ENCODE measurements at places on chromosomes 11 and 22.

- 0 out of 3 replicates have a peak, but pooled peaks have one; percentile 20 for ATAC-seq
Measured at GRCh38 chr22:42317008-42317407, 46.6 kb upstream of the TCF20 start.

DNA sequence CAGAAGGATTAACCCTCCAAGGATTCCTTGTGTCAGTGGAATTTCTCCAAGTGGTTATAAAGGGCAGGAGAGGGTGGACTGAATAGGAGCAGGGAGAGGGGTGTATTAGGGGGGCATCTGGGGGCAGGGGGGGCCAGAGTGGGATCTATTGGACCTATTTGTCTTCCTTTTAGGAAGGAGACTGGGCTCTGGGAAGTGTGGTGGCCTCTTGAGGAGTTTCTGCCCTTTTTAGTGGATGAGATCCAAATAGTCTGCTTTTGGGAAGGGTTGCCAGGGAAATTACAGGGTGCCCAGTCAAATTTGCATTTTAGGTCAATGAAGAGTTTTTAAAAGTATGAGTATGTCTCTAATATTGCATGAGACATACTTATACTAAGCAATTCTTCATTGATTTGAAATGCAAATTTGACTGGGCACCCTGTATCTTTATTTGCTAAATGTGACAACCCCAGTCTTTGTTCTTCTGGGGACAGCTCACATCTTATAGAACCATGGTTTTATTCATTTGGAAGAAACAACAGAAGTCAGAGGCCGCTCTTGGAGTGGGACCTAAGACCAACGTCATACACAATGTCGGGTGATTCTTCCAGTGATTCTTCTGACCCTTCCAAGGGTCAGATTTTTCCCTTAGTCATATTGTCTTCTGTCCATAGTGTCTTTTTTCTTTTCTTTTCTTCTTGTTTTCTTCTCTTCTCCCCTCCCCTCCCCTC is 429 bp upstream of the SLC22A6 start:
- ATAC-seq: no peak

DNA sequence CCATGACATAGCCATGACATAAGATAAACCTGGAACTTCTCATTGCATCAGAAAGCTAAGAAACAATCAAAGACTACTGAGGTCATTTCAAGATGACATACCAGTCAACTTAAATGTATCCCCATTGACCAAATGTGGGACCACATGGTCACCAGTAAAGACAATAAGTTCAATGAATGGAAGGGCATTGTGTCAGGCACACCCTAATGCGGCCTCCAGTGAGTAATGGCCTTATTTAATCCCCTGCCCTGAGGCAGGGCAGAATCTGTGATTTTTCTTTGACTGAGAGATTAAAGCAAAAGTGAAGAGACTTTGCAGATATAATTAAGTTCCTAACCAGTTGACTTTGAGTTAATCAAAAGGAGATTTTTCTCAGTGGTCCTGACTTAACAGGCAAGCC is 17.3 kb upstream of the SYT8 start:
- ATAC-seq: no peak

- no peak for ATAC-seq
Measured at GRCh38 chr11:61418136-61418535, 11.6 kb downstream of the CPSF7 start.

DNA sequence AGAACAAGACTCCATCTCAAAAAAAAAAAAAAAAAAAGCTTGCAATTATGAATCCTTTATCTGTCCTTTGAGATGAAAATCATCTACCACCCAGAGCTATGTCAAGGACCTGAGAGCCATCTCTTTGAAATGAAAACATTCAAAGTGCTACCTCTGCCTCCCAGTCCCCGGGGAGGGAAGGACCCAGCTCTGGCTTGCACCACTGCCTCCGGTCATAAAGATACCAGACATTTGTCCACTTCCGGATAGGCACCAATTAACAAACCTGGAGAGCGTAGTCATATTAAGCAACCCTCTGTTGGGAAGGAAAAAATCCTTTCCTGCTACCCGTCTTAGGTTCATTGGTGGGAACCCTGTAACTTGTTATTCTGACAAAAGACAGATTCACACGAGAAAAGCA is 98.6 kb downstream of the ARHGAP8 start:
- no peak for ATAC-seq

- no peak for ATAC-seq
Measured at GRCh38 chr22:39997939-39998726, 3.4 kb downstream of the FAM83F start.

GRCh38 chr11:120061036-120061760 is 76.7 kb downstream of the TRIM29 start:
- no peak for ATAC-seq

DNA sequence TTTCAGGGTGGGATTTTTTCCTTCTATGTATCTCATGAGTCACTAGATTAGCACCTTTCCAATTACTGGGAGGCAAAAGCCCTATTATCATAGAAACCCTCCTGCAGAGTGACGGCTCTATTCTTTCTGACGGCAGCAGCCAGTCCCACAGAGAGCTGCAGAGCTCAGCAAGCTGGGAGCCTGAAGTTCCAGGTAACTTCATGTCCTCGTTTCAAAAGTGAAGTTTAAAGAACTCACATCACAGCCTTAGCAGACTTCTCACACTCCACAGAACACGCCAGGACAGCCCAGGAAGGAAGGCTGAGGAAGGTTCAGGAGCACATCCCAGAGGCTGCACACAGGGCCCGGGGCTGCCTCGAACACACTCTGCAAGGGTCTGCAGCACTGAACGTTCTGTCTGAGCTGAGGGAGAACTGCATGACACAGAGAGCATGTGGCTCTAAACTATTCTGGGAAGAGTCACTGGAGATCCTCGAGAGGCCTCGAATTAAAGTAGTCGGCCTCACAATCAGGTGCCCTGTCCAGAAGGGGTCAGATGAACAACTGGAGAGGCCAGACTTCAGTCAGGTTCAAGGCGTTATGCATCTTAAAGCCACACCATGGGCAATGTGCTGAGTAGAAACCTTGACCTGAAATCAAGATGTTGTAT is 104.2 kb upstream of the DRD2 start:
- ATAC-seq: no peak

GRCh38 chr11:10401696-10402392 is 53.2 kb upstream of the AMPD3 start:
- no peak for ATAC-seq

DNA sequence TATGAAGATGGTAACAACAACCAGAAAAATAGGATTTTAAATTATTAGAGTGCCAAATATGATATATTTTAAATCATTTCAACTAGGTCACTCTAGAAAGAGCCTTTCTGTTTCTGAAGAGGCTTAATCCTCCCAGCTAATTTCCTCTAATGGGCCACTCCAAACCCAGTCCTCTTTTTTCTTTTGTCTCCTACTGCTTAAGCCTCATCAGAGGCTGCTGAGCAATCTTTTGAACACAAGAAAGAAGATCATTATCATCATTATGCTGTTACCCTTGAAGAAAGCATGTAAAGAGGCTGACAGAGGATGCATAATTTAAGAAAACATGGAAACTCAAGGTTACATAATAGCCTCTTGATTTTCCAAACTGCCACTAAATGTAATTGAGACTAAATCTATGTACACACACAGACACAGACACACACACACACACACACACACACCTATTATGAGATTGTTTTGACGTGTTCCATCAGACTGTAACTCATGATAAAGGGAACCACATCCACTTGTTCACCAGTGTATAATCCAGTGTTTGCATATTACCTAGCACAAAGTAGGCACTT is 519.6 kb downstream of the METTL15 start:
- no peak for ATAC-seq

DNA sequence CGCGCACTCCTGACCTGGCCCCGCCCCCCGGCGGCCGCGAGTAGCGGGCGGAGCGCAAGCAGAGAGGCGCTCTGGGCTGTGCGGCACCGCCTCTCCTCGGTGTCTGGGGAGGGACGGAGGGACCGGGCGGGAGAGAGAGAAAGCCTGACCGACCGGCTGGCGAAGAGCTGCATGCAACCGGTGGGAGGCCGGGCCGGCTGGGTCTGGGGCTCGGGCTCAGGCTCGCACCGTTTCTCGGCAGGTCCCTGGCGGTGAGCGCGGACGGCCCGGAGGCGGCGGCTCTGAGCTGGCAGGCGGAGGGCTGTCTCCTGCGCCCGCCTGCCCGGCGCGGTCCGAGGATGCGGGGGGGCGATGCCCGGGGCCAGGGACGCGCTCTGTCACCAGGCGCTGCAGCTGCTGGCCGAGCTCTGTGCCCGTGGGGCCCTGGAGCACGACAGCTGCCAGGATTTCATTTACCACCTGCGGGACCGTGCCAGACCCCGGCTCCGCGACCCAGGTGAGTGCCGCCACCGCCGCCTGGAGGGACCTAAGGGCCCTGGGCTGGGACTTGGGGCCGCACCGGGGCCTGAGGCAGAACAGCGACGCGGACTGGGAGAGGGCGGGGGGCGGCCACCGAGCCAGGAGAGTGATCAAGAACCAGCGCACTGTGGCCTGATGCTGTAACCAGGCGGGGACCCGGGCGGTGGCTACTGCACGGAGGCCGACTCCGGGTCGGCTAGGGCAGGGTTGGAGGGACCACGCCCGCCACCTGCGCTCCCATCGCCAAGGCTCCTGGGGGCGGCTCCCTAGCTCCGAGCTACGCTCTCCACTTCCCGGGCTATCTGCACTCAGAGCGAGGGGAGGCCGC is at the start of gene SYT9:
TSS of gene SYT9 (plus strand) at position 69 of the 847 bp plus-strand sequence. CDS start at position 352, 283 bp downstream.
- peak; percentile 89 for ATAC-seq

DNA sequence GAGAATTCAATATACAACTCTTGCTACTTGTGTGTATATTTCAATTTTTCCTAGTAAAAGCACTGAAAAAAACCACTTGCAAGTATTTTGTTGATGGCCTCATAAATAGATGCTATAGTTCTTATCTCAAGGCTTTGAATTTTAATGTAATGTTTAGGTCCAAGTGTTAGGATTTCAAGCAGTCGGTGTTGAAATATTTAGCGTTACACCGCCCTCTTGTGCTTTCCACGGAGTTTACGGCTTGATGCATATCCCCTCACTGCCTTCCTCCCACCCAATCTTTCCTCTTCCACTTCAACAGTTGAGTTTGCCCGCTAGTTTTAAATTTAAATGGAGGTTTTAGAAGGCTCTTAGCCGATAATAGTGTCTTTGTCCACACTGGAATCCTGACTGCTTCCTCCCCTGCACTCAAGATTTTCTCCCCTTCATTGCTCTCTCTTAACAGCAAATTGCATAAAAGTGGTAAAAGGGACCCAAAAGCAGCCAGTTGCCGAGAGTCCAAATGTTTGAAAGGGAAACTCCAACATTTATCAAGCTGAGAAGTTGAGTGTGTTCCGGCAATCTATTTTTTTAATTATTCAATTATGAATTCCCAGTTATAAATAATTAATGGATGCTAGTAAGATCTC is 25.9 kb upstream of the HTATIP2 start:
- ATAC-seq: peak; percentile 89

DNA sequence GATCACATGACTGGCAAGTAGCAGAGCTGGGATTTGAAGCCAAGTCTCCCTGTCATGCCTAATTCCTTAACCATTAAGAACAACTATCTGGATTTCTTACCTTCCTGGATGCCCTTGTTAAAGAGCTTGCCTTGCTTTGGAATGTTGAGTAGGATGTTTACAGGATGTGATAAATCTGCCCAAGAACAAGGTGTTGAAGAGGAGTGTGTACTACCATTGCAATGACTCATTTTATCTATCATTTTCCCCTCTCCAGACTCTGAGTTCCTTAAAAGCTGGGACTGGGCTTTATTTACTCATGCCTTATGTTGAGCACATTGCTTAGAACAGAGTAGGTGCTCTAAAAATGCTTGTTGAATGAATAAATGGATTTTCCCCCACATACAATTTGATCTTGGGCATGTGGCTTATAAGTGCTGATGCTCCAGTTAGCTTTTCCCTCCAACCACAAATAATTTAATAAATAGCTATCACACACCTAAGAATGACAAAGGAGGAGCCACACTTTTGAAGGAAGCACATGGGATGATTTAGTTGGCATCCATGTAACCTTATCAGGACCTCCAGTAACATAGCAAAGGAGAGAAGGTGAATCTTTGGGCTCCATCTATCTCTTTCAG is 268.6 kb upstream of the SESN3 start:
- ATAC-seq: no peak

DNA sequence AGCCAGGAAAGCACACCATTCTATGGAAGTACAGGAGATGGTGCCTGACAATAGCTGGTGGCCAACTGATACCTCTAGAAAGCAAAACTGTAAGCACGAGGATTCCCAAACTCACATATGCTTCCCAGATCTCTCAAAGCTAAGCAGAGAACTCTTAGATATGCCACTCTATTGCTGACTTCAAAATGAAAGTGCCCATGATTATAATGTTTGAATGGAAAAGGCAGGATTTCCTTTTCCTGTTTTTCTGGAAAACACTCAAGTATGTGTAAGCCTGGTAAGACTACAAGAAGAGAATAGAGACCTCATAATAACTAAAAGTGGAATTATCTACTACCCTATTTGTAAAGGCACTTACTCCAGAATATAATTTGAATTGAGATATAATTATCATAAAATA is 2.6 kb upstream of the CARD18 start:
- no peak for ATAC-seq

- no peak for ATAC-seq
Measured at GRCh38 chr11:115087791-115088190, 409.5 kb downstream of the NXPE2 start.

GRCh38 chr11:41950470-41951143 is 491.2 kb upstream of the LRRC4C start:
- no peak for ATAC-seq

DNA sequence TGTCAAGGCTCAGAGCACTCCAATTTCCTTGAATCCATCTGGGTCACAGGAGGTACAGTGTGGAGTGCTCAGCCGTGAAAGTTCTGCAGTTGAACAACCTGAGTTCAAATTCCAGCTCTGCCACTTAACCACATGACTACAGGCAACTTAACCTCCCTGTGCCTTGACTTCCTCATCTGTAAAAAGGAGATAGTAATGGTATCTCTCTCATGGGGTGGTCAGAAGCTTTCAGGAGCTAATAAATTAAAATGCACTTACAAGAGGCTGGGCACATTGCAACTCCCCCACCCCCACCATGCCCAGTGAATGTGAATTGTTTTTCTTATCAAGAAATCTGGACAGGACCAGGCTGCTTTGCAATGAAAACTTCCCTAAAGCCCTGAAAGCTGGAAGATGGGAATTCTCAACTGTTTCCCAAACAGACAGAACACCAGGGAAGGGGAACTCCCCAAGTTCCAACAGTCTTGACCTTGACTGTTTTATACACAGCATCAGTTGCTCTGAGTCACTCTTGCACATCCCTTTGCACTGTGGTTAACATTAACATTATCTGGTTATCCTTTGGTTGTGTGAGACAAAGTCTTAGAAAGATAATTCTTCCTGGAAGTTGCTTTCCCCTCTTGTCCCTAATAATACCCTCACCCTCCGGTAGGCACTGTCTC is 137.0 kb downstream of the SLC1A2 start:
- peak; percentile 83 for ATAC-seq

GRCh38 chr11:38481391-38481790 is 1883.4 kb upstream of the RAG2 start:
- no peak for ATAC-seq

DNA sequence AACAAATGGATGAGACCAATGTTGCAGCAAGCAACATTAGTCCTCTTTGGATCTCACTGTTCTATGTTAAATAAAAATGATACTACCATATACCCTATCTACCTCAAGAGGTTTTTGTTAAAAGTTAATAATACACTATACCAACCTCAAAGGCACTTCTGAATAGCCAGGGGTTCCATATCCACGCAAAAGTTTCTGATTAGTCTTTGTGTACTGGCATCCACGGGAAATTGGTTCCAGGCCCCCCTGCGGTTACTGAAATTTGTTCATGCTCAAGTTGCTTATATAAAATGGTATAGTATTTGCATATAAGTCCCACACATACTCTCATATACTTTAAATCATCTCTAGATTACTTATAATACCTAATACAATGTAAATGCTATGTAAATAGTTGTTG is 585.7 kb downstream of the INSC start:
- ATAC-seq: no peak

All from SK-N-SH treated with all-trans-retinoic acid at 6 μM for 48 hours (cell line).